ENCODE measurements at places on chromosomes 16 and 17.

GRCh38 chr17:64099543-64099942 lies 30.4 kb downstream of the ERN1 start:
- DNase-seq = no peak

- DNase-seq = no peak
These were observed 25.9 kb downstream of the SREBF1 start for GRCh38 chr17:17810895-17811248.

DNA sequence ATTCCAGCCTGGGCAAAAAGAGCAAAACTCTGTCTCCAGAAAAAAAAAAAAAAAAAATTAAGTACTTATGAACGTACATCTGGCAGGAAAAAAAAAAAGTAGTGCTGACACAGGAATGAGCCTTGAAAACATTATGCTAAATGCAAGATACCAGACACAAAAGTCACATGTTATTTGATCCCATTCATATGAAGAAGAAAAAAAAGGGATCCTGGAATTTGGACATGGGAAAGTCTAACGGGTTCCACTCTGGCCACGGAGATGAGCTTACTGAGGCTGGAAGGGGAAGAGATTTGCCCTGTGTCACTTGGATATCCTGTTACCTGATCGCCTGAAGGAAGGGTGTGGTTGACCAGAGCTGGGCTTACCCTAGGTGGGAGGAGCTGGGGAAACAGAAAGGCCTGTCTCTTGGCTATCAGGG lies 251.9 kb downstream of the PARN start:
- DNase-seq = no peak

GRCh38 chr17:50816771-50817751 lies 18.3 kb upstream of the WFIKKN2 start:
- peak; percentile 30 for DNase-seq

DNA sequence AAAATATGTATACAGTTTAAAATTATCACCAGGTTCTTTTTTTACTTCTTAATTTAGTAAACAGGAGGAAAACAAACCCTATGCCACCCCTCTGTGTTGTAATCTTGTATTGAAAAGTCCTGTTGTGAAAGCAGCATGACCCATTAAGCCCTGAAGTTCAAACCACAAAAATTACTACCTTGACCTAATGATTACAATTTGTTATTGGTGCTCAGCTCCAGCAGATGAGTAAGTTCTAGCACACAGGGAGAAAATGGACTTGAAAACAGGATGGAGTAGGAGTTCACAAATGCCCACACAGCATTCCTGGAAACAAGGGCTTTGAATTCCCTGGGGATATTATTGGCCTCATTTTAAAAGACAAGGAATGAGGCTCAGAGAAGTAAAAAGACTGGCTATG lies 505.8 kb upstream of the ERCC4 start:
- DNase-seq = no peak

DNA sequence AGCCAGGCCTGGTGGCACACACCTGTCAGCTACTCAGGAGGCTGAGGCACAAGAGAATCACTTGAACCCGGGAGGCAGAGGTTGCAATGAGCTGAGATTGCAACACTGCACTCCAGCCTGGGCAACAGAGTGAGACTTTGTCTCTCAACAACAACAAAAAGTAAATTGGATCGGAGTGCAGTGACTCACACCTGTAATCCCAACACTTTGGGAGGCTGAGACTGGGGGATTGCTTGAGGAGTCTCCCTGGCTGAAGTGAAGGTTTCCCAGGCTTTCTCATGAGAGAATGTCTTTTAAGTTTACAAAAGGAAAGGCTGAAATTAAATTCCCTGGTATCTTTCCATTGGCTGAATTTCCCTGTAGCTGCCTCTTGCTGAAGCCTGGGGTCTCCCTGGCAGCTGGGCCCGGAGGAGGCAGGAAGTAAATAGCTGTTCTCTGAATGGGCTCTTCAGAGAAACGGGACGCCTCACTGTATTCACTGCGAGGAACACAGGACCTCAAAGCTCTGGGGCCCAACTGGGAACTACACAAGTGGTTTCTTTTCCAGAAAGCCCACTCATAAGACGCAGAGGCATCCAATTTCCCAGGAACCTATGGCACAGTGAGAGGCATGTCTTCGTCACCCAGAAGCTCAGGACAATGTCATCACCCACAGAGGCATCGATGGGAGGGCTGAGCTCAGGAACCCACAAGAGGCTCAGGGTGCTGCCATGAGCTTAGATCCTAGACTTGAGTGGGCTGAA lies 77.4 kb upstream of the SMURF2 start:
- no peak for DNase-seq

DNA sequence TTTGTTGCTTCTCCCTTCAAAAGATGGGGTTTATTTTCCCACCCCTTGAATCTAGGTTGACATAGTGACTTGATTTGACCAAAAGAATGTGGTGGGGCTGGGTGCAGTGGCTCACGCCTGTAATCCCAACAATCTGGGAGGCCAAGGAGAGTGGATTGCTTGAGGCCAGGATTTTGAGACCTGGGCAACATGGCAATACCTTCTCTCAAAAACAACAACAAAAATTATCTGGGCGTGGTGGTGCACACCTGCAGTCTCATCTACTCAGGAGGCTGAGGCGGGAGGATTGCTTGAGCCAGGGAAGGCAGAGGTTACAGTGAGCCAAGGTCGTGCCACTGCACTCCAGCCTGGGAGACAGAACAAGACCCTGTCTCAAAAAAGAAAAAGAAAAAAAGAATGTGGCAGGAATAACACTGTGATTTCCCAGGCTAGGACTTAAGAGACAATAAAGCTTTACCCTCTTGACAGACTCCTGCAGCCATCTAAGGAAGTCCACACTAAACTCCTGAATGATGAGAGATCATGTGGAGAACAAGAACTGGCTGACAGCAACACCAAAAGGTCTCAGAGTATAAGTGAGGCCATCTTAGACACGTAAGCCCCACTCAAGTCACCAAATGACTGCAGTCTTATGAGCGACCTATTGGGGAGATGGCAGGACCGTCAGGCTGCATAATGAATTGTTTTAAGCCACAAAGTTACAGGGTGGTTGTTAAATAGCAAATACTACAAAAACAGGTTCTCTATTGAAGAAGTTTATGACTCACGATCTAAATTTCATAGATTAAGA lies 37.0 kb downstream of the FBXL20 start:
- no peak for DNase-seq

DNA sequence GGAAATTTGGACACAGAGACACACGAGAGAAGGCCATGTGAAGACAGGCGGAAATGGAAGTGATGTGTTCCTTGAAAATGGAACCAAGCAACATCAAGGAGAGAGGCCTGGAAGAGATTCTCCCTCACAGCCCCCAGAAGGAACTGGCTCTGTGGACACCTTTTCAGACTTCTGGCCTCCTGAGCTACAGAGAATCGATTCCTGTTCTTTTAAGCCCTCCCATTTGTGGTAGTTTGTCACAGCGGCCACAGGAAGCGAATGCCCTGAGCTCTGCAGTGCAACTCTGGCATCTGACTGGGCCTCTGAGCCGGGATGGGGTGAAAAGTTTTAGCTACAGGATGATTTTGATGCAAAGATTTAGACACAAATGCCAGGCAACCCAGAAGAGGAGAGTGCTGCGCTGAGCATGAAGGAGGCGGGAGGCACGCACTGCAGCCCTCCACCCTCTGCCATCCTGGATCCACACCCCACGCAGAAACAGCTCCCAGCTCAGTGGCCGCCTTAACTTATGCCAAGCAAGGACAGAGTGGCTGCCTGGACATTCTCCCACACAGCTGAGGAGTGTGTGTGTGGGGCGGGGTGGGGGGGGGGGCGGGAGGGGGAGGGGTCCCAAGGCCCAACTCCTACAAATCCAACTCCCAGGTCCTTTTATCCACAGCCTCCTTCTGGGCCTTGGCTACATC lies 2.2 kb downstream of the TIMP2 start:
- DNase-seq = no peak

DNA sequence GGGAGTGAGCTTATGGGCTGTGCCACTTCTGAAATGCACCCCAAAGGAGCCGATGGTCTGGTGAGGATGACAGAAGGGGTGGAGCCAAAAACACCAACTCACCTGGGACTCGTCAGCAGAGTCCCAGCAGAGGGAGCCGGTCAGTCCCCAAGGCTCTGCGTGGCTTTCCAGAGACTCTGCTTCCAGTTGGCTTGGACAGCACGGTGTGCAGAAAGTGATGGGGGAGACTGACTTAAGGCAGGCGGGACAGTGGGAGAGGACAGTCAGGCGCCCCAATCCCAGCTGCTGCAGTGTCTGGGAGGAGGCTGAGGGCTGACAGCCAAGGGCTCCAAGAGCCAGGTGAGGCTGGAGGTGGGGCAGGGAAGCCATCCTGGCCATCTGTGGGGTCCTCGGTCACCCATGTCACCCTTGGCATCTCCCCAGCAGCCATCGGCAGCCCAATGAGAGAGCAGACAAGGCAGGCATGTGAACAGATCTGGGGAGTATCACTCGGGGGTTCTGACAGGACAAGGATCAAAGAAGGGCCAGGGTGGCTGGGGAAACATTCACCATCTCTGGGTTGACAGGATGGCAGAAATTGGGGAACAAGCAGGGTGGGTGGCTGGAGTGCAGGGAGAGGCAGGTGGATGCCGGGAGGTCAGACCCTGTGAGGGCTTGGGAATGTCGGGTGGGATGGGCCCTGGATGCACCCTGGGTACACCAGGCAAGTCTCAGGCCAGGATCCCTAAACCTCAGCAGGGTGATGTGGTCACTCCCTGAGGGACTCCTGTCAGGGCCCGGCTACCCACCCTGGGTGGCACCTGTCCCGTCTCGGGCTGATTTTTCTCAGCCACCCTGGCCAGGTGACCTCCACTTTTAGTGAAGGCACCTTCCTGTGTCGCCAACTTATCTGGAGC lies 8.9 kb upstream of the KRTAP17-1 start:
- DNase-seq = no peak

GRCh38 chr17:5962371-5962770 lies 107.8 kb upstream of the WSCD1 start:
- no peak for DNase-seq

DNA sequence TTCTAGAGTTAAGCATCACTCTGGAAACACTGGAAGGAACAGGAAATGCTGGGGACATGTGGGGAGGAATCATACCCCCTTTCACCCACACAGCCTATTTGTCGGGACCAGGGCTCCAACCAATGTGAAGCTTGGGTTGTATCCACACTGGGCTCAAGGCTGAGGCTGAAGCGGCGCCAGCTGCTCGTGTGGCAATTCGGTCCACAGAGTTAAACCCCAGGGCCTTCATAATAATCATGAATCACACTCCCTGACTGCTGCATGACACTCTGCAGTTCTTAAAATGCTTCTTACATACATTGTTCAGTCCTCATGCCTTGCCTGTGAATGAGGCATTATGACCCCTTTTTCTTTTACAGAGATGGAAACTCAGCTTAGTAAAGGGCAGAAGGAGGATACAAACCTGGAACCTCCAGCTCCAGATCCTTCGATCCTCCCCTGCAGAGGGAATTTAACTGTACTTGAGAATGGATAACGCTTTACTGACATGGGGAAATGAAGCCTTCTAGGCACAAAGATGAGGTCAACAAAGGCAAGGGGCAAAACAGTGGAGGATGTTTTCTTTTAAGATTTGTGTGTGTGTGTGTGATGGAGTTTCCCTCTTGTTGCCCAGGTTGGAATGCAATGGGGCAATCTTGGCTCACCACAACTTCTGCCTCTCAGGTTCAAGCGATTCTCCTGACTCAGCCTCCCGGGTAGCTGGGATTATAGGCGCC lies 72.7 kb downstream of the SOX9 start:
- DNase-seq = no peak

- DNase-seq = no peak
These were observed 226.8 kb downstream of the ENGASE start for GRCh38 chr17:79301469-79301868.

DNA sequence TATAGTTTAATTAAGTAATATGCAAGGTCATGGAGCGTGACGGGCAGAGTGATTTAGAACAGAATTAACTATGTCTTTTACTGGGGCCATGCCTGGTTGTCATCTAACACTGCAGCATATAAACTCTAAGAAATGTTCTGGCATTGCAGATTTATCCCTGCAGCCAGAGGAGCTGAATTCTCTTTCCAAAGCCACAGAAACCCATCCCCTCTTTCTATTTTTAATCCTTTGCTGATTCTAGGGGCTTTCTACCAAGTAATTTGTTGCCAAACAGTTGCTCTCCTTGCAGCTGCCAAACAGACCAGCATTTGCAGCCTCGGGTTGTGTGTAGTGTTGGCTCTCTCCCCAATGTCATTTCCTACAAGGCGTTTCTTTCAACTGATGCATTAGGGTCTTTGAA lies 243.2 kb upstream of the MON1B start:
- DNase-seq = no peak

DNA sequence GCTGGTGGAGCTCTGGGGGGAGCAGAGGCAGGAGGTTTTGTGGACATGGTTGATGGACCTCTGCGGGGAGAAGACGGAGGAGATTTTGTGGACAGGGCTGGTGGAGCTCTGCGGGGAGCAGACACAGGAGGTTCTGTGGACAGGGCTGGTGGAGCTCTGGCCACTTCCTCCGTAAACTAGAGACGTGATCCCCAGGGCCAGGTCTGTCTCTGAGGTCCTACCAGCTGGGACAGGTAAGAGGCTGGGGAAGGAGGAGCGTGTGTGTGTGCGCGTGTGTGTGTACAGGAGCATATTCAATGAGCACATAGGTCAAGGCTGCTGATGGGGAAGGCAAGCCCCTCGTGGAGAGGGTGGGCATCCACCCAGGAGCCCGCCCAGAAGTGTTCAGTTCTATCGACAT lies 20.6 kb downstream of the RPH3AL start:
- no peak for DNase-seq

GRCh38 chr17:3989041-3989886 lies 25.0 kb upstream of the ATP2A3 start:
- DNase-seq = no peak

DNA sequence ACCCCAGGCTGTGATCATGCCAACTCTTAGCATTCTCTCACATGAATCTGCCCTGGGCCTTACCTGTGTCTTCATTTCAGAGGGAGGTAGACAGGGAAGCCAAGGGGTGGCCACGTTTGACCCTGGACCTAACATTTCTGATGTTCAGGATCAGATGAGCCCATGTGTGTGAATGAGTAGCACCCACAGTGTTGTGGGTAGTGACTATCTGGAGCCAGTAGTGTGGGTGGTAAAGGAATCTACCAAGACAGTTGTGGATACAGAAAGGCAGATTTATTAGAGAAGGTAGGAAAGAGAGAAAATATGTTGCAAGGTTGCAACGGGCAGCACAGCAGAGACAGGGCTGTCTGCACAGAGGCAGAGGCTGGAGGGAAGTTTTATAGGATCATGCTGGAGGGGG lies 60.5 kb downstream of the TK2 start:
- no peak for DNase-seq

GRCh38 chr16:85429776-85430522 lies 183.2 kb upstream of the GSE1 start:
- DNase-seq = no peak

DNA sequence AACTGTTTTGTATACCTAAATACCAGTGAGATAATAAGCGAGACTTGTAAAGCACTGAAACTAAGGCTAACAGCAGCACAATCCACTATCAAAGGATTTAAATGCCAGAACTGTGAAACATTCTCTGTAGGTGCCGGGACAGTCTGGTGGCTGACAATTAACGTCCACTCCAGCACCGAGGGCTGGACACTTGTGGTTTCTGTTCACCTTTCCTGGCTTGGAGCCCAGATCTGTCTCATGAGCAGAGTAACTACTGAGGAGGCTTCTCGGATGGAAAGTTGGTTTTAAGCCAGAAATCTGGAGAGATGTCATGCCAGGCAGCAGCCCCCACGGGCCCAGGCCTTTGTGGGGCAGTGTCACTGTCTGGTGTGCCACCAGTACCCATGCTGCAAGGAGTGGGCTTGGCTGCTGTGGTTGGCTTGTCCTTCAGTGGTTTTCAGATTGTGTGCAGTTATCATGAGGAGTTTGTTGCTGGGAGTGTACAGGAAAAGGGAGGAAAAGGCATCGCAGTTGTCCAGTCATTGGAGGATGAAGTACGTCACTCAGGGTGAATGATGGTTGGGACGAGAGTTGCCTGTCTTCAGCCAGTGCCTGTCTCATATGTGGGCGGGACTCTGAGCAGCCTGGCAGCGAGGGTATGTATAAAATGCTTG lies 35.5 kb downstream of the UBN1 start:
- DNase-seq = no peak

Measured in stimulated activated CD8-positive, alpha-beta memory T cell treated with anti-CD3 and anti-CD28 coated beads, Interleukin-7, amount 100 ng/mL, for 1 hour (primary cell).